ENCODE measurements at places on chromosomes 3 and 15.

- no peak for DNase-seq
Measured at GRCh38 chr15:67735896-67736295, 89.4 kb upstream of the SKOR1 start.

- no peak for DNase-seq
Measured at GRCh38 chr3:40690749-40691451, 166.1 kb downstream of the ZNF621 start.

GRCh38 chr3:196632046-196632751 lies 7.3 kb upstream of the NRROS start:
- DNase-seq: peak; percentile 92

GRCh38 chr3:178537122-178537705 lies 978 bp downstream of the KCNMB2 start:
- no peak for DNase-seq

DNA sequence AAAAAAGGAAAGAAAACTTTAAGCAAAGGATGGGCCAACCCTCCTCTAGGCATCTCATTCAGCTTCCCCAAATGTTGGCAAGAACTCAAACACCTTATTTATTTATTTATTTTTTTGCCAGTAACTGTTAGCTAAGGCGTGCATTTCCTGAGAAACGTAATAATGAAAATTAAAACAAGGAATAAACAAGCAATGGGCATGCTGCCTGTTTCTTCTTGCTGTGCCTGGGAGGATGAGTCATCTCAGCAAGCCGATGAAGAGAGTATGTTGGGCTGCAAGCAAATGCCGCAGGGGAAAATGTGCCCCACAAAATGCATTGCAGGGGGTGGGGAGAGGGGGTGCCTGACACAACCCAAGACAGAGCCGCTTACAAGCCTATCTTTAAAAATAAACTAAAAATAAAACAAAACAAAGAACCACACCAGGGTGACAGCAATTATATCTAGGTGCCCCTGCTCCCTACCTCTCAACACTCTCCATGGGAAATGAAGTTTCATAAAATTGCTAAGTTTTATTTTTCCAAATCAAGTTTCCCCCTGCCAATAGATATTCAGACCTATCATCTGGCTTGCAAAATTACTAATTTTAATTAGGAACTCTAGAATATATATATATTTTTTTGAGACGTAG lies 40.3 kb downstream of the EIF4E3 start:
- DNase-seq: no peak

- DNase-seq: no peak
Measured at GRCh38 chr3:41986561-41986960, 24.7 kb upstream of the ULK4 start.

- DNase-seq: no peak
Measured at GRCh38 chr15:31235311-31236183, 91.1 kb upstream of the KLF13 start.

GRCh38 chr3:171229173-171229572 lies 202.7 kb upstream of the SLC2A2 start:
- DNase-seq: no peak

- no peak for DNase-seq
Measured at GRCh38 chr15:70810916-70811578, 42.9 kb downstream of the LARP6 start.

GRCh38 chr15:80480171-80480811 lies 76.1 kb downstream of the ARNT2 start:
- DNase-seq: no peak

DNA sequence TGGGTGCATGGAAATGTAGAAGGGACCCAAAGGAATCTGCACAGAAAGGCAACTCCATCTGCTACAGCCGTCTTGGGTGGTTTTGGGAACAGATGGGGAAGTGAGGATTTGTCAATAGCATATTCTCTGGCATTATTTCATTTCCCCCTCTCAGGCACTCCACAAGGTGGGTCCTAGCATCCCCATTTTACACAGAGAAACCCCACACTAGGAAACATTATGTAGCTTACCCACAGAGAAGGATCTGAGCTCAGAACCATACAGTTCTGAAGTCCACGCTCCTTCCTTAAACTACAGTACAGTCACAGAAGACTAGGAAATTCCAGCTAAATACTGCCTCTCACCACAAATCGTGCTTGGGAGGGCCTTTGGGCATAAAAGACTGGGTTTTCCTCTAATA lies 61.2 kb upstream of the CTNNB1 start:
- DNase-seq: no peak

DNA sequence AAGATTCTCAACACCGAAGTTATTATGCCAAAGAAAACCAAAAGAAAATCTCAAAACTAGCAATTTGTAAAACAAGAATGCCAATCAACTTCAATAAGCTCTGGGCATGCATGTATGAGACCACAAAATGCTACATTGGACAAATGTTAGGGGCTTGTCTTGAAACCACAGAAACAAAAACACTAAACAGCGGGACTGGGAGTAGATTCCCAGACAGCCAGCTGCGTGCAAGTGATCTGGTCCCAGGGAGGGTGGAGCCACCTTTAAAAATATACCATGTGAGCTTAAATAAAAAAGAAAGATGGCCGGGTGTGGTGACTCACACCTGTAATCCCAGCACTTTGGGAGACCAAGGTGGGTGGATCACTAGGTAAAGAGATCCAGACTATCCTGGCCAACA lies 163.6 kb upstream of the PRICKLE2 start:
- no peak for DNase-seq

DNA sequence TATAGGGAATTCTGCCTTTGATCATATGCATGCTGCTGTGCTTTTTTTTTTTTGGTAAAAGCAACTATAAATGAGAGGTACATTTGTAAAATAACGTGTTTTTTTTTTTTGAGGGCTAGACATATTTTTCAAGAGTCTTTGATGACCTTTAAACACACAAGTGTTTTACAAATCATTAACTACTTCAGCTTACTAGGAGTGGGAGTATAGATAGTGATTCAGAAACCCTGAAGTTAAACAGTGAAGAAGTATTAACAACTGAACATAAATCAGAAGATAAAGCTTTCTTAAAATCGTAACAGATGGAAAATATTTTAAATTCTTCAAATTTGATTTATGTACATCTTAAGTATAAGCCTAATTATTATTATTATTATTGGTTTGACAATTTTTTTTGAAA lies 2.9 kb upstream of the GMNC start:
- no peak for DNase-seq

DNA sequence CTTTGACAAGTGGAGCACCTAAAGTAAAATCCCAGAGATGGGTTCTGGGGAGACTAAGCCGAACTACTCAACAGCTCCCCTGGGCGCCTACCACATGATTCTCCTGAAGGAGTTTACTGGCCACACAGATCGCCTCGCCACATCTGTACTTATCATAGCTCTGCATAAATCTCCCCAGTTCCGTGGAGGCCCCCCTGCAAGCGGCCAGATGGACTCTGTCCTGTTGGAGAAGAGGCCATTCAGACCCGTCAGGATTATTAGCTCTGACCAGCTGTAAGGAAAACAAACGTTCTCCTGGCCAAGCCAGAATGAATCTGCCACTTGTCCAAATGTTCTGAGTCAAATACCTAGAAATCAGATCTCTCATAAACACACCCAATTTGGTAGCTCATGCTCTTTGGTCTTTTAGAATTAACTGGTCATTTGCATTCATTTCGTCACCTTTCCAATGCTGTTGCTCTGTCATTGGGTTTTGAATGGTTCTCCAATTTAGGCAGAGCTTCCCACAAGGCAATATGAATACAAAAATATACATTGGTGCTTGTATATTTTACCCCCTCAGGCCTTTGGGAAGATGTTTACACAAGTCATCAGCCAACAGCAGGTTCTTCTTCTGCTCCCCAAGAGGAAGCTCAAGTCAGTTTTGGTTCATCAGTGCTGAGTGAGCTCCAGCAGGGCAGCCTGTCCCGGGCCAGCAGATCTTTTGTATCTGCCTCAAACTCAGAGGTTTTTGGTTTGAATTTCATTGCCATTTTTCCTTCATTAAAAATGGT lies 124.5 kb downstream of the THSD4 start:
- DNase-seq: no peak

- DNase-seq: peak; percentile 36
Measured at GRCh38 chr15:66287461-66288057, 5.8 kb upstream of the DIS3L start.

DNA sequence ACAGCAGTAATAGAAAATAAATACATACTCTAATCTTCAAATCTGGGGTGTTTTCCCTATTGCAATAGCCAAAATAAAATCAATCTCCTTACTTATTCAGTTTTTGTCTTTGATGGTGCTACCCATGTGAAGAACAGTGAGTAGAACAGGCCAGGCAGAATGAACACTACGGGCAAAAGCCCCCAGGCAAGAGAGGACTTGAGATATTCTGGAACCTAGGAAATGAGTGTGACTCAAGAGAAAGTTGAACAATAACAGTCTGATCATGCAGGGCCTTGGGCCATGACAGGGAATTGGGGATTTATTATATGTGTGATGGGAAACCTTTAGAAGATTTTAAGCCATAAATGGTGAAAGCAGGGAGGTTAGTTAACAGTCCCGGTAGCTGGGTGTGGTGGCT lies 14.0 kb upstream of the DUT start:
- no peak for DNase-seq

- DNase-seq: no peak
Measured at GRCh38 chr3:15261274-15261673, 55.2 kb downstream of the CAPN7 start.

DNA sequence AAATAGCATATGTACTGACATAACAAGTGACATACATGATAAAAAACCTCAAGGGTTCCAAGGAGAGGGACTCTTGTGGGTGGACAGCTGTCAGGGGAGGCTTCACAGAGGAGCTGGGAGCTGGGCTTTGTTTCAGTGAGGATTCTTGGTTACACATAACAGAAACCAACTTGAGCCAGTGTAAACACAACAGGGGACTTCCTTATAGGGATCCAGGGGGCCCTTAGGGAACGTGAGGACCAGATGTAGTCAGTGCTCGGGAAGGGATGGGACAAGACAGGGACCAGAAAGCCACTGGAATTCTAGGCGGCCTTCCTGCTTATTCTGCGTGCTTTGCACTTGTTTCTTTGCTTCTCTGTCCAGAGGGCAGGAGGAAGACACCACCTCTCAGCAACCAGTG lies 34.9 kb downstream of the SNAPC5 start:
- DNase-seq: no peak

DNA sequence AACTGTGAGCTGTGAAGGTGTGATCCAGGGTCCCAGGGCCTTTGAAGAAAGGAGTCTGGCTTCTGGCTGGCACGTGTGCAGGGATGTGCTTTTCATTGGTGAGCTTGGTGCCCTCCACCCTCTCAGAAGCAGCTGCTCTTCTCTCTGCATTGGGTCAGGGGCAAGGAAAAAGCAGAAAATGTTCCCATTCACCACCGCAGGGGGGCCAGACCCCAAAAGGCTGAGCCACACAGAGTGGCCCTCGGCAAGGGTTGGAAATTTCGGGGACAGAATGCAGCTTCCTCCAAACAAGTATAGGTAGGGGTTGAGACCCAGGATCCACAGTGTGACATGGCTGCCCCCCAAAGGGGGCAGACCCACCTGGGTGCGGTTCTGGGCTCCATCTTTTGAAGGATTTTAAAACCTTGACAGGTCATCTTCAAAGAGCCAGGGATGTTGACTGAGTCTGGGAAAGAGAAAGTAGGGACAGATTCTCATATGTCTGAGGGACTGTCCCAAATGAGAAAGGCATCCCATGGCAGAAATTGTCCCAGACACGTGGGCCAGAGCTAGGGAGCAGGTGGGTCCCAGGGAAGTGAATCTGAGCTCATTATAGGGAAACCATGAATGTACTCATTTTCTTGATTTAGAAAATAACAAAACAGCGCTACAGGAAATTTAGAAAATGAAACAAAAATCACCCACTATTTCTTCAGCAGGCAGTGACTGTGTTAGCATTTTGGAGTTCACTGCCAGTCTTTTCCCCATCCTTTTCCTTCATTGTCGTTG lies 2.7 kb downstream of the CSK start:
- no peak for DNase-seq

DNA sequence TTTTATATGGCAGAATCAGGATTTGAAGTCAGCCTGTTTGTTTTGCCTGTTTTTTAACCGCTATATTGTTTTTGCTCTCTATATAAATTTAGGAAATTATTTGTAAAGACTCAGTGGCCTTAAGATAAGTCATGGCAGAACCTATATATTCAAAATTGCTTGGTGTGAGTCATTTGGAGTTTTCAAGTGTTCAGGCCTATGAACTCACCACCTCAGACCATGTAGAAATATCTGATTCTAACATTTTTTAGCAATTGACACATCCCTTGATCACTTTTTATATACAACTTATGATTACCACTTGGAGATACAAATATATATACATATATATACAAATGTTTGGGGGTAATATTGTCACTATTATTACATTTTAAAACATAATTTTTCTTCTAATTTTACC lies 95.7 kb downstream of the VGLL3 start:
- DNase-seq: no peak

DNA sequence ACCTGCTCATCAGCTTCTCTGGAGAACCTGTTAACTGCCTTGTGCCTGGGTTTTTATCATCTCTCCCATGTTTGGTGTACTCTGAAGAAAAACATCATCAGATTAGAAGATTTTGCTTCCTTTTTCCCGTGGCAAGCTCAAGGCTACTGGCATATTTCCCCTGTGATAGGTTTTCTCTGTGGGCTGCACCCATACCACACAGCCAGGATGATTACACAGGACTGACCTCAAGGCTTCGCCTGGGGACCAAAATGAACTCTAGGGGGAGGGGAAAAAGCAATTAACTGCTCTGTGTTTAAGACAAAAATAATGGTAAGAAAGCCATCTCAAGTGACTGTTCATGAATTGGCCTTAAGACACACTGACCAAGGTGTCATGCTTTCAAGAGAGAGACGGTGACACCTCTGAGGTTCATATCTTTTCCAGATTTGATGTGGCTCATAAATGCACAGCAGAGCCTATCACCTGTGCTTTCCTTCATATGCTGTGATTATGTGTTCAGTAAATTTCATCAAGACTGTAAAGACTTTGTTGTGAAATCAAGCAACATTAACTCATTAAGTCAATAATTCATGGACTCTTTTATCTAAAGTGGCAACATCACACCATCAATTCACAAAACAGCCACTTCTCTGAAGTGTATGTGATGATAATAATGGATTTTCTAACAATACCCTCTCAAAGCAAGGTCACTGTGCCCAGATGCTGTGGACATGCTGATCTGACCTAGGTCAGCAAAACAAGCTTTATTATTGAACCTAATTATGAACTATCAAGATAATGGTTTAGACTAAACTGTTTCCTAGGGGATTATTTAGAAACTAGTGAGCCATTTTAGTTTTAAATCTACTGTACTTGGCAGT lies 427.9 kb downstream of the WDR72 start:
- no peak for DNase-seq

DNA sequence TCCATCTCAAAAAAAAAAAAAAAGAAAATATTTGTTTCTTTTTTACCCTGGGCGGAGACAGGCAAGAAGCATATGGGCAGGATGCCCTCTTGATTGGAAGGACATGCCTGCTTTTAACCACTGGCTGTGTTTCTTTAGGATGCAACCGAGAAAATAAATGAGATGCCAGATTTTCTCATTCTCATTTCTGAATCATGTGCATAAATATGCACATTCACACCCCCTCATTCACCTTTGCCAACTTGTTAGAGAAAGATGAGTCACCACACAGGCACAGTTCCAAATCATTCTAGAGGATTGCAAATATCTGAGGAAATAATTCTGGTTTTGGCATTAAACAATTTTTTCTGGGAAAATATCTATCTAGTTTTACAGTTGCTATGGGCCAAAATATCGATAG lies 3.3 kb downstream of the LIPH start:
- DNase-seq: no peak

GRCh38 chr3:10549617-10550230 lies 44.3 kb upstream of the ATP2B2 start:
- DNase-seq: no peak

GRCh38 chr15:99213187-99213811 lies 36.1 kb downstream of the TTC23 start:
- peak; percentile 58 for DNase-seq

- DNase-seq: no peak
Measured at GRCh38 chr3:14439501-14440167, 37.2 kb downstream of the SLC6A6 start.

- no peak for DNase-seq
Measured at GRCh38 chr15:74275957-74276356, 39.8 kb downstream of the CCDC33 start.

Data from CD4-positive, alpha-beta T cell treated with Interleukin-21 for 1 hour (primary cell).